ENCODE measurements at places on chromosomes 6 and 20.

DNA sequence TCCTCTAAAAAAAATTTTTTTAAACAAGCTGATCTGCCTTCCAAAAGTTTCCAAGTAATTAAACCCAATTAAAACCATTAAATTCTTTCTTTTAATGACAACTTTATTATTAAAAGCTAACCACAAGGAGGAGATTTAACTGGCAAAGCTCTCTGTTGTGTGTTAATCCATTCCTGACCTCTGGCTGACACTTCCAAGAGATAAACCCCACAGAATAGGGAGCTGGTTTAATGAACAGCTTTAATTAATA is 230.8 kb downstream of the EYA2 start:
- DNase-seq, result no peak

DNA sequence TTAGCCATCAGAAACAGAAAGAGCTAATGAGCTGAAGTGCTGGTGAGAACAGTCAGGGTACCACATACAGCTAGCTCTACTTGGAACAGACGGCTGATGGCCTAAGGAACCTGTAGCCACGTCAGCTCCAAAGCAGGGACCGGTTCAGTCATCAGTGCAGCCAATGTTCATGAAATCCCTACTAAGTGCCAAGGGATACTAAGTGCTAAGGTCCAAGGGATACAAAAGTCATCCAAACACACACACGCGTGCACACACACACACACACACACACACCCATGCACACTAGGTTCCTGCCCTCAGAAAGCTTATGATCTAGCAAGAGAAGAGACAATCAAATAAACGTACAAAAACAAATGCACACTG is 53.6 kb downstream of the MAP3K5 start:
- no peak for DNase-seq

GRCh38 chr20:33657704-33658095 is 4.4 kb upstream of the C20orf144 start:
- DNase-seq, result no peak

DNA sequence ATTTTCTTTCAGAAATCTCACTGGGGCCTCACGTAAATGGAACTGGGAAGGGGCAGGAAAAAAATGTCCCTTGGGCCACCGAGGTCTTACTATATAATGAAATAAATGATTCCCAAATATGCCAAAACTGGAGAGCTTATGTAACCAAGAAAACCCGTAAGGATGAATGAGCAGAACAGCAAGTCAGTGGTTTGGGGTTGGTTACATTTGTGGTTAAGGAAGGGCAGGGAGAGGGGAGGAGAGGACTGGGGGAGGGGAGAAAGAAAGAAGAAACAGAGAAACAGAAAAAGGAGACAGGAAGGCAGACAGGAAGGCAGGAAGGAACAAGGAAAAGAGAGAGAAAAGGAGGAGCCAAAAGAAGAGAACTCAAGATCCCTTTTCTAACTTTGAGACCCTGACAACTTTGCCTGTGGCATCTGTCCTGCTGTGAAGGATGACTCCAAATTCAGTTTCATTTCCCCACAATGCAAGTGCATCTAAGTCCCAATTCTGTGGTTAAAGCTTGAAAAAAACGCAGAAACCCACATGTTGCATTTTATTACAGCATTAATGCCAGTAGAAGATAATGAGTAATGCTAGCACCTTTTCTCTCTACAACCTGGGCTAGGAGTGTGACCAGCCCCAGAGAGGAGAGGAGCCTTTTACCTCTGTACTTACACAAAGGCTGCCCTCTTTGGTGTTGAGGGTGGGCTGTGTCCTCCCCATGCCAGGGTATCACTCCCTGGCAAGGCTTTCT is 10.8 kb upstream of the ARMC2 start:
- no peak for DNase-seq

GRCh38 chr6:109221543-109222195 is 126.4 kb downstream of the CEP57L1 start:
- no peak for DNase-seq

- DNase-seq, result no peak
Measured at GRCh38 chr6:76472858-76473257, 400.4 kb upstream of the IMPG1 start.

Data from stimulated activated CD8-positive, alpha-beta memory T cell treated with anti-CD3 and anti-CD28 coated beads, Interleukin-7, amount 100 ng/mL, for 48 hours (primary cell).